ENCODE measurements at places on chromosomes 1 and 21. TPM values are rescaled to one million over a fixed set of nuclear protein-coding genes. Genes with fewer than 3 reads are reported as not detected.
A peak's percentile ranks its signal among the peaks of the same experiment; 100 is the strongest.

DNA sequence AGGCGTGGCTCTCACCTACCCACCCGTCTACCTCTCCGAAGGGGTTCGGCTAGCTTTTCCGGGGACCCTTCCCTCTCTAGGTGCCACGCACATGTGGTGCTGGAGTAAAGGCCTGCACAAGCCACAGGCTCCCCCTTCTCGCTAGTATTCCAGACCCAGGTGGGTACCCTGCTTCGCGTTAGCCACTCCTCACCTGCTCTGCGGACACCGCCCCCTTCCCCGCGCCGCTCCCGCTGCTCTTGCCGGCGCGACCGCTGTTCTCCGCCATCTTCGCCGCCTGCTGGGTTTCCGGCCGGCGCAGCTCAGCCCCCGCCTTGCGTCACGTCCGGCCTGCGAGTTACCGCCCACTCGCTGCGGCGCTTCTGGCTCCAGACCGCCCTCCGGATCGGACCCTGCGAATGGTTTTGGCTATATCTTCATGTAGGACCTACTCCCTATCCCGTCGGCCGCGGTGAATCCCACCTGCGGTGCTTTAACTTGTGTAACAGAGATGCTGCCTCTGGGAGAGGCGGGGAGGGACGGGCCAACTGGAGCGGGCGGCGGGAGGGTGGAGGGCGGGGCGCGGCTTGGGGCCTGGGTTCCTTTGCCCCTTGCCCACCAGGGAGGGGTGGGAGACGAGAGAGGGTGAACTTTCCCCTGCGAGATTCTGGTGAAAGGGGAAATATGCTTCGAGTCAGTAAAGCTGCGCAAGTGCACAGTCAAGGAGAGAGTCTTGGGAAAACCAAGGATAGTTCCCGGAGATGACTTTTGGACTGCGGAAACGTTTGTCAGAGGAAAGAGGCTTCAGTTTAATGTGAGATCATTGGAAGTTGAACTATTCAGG lies at the start of the genes NIT1 and PFDN2:
Gene NIT1, plus strand, starts transcription at position 347 of the 823 bp plus-strand sequence. Its CDS starts 72 bp downstream, at position 419.
Gene PFDN2, minus strand, starts transcription at position 279 of the 823 bp plus-strand sequence. Its CDS starts 11 bp downstream, at position 268.
- DNase-seq, result peak; percentile 86

- peak; percentile 63 for DNase-seq
Measured at GRCh38 chr1:12001249-12001917, 17.9 kb upstream of the MIIP start.

DNA sequence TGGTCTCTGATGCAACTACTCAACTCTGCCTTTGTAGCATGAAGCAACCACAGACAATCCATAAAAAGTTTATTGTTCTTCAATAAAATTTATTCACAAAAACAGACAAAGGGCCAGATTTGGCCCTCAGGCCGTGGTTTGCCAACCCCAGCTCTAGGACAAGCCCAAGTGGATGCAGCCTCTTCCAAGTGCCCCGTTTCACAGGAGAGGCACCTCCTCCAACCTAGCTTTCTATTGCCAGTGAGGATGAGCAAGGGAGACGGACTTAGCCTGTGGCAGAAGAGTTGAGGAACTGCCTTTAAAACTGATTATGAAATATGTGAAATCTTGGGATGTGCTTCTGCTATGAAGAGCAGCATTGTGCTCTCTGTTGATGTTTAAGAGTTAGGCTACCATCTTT lies 105.4 kb downstream of the PSMG1 start:
- no peak for DNase-seq

- DNase-seq, result no peak
Measured at GRCh38 chr21:17578162-17578561, 34.5 kb downstream of the BTG3 start.

GRCh38 chr1:154527192-154527591 lies 25.0 kb upstream of the SHE start:
- DNase-seq, result no peak

GRCh38 chr1:14650951-14651350 lies 52.5 kb downstream of the KAZN start:
- DNase-seq, result no peak

- DNase-seq, result no peak
Measured at GRCh38 chr1:91754816-91755580, 131.0 kb downstream of the TGFBR3 start.

DNA sequence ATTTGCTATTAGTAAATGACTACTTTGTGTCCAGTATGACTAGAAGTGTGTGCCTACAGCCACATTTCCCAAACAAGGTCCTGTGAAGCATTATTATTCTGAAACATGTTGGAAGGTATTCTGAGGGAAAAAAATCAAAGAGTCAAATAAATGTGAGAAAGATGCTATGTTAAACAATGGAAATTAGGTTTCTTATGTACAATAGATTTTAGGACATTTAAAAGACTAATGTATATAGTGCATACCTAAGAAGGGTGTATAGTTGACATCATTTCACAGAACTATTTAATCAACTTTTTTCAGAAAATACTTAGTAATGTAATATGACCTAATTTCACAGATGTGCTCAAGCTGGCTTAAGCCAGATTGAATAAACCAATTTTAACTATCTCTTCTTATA lies 582.5 kb downstream of the USP25 start:
- no peak for DNase-seq

- no peak for DNase-seq
Measured at GRCh38 chr1:8283058-8283884, 34.6 kb upstream of the SLC45A1 start.

- no peak for DNase-seq
Measured at GRCh38 chr1:27660300-27660835, 11.6 kb downstream of the IFI6 start.

DNA sequence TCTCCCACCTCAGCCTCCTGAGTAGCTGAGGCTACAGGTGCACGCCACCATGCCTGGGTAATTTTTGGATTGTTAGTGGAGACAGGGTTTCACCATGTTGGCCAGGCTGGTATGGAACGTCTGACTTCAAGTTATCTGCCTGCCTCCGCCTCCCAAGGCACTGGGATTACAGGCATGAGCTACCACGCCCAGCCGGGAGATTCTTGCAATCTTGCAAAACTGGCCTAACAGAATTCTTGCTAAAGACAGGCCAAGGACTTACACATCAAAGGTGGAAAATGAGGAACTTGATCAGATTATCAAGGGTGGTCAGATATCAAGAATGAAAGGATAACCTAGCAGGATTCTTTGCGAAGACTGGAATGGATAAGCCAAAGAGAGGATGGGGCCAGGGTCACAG lies 98.3 kb upstream of the TIAM1 start:
- no peak for DNase-seq

DNA sequence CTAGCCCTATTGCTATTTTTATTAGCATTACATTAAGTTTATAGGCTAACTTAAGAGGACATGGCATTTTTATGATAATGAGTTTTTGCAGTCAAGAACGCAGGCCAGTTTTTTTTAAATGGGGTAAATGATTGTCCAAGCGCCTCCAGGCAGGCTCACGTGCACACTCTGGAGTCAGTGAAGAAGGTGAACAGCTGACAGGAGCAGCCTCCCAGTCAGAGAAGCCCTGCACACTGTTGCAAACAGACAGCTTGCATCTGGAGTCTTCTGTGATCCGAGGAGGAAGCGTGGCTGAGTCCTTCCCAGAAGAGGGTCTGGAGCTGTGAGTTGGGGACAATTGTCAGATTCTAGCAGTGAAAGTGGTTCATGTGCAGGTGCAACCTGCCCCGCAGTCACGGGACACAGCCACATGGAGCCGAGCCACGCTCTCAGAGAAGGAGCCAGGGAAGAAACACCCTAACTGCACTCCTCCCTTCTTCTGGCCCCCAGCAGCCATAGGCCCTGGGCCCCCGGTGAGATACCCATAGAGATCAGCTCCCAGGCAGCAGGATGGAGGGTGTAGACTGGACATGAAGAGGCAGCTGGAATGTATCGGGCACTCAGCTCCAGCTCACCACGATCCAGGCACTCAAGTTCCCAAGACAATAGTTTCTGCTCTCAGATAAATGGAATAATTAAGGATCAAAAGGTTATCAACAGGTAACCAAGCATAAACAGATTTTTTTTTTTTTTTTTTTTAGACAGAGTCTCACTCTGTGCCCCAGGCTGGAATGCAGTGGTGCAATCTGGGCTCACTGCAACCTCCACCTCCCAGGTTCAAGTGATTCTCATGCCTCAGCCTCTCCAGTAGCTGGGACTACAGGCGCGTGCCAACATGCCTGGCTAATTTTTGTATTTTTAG lies 26.4 kb downstream of the CAPN2 start:
- no peak for DNase-seq

DNA sequence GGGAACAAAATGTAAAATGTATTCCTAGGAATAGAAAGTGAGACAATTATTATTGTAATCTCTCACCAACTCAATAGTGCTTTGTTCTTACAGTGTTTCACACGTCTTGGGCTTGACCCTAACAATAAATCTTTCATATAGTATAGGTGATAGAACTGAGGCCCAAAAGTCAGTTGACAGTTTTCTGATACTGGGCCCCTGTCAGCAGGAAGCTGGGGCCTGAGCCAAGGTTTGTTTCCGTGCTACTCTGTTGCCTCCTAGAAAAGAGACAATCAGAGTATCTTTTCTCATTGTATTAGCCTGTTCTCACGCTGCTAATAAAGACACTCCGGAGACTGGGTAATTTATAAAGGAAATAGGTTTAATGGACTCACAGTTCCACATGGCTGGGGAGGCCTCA lies 5.0 kb downstream of the RRP1B start:
- DNase-seq, result no peak

GRCh38 chr1:244002721-244003120 lies 48.4 kb upstream of the ZBTB18 start:
- DNase-seq, result no peak

LRRC8B gene
- 22.1 TPM for total RNA-seq

NRIP1 gene
- 12.0 TPM for total RNA-seq

VTCN1 gene
- not detected for total RNA-seq

PKP1 gene
- not detected for total RNA-seq

Data from activated CD4-positive, alpha-beta T cell treated with anti-CD3 and anti-CD28 coated beads, Interleukin-2, amount 10 ng/mL, durations not matched to agents 7 days and 5 days (primary cell).